Left lung (tissue), 14 donors: ENCODE measurements at places on chromosomes 16 and 17. TPM values are rescaled to one million over a fixed set of nuclear protein-coding genes. Genes with fewer than 3 reads are reported as not detected.
A peak's percentile ranks its signal among the peaks of the same experiment; 100 is the strongest.

The CLEC10A gene
- 3.6 TPM for polyA plus RNA-seq

The DNAAF8 gene
- 3.0 TPM for polyA plus RNA-seq

The PRR15L gene
- 34.7 TPM for polyA plus RNA-seq

The KCNAB3 gene
- 11.5 TPM for polyA plus RNA-seq

DNA sequence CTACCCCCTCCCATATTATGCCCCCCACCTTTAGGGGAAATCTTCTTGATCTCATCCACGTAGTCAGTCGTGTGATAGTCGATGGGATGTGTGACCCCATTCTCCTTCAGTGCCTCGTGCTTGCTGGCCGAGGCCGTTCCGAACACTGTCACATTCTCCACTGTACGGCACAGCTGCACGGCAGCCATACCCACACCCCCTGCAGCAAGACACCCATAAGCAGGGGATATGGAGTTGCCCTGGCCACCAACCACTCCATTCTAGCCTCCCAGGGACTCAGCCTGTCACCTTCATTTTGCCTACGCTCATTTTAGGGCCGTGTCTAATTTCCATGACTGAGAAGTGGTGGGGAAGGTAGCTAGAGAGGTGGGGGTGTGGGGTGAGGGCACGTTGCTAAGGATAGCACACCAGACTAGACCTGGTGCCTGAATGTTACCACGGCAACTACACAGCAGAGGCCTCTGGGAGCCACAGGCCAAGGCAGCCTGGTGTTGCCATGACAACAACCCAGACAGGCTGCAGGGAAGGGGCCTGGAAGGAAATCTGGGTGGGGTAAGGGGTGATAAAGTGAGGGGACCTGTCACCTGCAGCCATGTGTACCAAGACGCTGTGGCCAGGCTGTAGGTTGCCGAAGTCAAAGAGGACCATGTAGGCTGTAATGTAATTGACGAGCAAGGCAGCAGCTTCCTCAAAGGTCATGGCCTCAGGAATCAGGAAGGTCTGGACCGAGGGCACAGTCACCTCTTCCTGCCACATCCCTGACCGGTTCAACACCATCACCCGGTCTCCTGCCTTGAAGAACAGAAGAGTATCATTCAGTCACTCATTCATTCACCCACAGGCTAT is 4.0 kb downstream of the VAT1 start:
- no peak for DNase-seq

The CMTM4 gene
- 25.2 TPM for polyA plus RNA-seq

GRCh38 chr16:65116216-65116615 is 5.6 kb downstream of the CDH11 start:
- DNase-seq = no peak

DNA sequence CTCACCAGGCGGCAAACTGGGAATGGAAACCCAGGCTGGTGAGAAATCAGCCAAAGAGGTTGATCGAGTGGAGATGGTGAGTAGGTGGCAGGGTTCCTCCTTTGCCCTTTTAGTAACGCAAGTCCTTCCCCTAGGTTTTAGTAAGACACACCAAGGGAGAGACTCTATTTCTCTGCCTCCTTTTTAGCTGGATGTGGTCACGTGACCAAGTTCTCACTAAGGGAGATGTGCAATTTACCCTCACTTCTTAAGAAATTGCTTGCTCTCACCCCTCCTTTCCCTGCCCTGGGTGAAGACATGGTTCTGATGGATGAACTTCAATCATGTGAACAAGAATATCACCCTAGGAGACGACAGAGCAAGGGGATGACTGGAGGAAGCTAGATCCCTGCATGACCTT is 99.8 kb upstream of the FOXF1 start:
- DNase-seq = no peak

The SAMD14 gene
- 16.4 TPM for polyA plus RNA-seq

The P2RX5 gene
- 0.31 TPM for polyA plus RNA-seq

- no peak for DNase-seq
These were observed 221.5 kb upstream of the FOXF1 start for GRCh38 chr16:86288716-86289294.

DNA sequence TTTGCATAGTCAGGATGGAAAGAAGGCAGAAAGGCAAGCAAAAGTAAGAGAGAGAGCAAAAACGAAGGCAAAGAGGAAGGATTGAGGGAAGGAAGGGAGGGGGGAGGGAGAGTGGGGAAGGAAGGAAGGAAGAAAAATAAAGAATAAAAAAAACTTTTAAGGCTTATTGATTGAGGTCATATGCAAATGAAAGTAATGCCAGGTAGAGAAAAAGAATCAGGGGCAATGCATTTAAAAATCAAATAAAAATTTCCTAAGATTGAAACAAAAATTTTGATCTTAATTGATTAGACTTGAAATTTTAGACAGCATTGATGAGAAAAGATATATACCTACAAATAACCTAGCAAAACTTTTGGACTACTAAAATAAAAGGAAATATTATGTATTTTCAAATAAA is 153.9 kb upstream of the KIF2B start:
- DNase-seq = no peak

The MMP2 gene
- 601 TPM for polyA plus RNA-seq

DNA sequence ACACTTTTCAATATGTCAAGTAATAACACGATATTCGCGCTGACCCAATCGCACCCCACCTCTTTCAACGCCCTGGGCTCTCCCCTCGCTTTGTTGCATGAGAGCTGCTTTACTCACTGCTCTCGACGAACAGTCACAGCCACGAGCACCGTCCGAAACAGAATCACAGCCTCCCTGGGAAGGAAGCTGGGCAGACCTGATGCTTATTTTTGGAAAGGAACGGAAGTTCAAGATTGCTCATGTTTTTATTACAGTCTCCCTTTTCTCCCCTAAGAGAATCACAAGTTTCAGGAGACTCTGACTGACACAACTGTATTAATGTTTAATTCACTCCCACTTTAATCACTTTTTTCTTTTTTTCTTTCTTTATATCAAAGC is 67.8 kb downstream of the ANKRD11 start:
- DNase-seq = no peak

DNA sequence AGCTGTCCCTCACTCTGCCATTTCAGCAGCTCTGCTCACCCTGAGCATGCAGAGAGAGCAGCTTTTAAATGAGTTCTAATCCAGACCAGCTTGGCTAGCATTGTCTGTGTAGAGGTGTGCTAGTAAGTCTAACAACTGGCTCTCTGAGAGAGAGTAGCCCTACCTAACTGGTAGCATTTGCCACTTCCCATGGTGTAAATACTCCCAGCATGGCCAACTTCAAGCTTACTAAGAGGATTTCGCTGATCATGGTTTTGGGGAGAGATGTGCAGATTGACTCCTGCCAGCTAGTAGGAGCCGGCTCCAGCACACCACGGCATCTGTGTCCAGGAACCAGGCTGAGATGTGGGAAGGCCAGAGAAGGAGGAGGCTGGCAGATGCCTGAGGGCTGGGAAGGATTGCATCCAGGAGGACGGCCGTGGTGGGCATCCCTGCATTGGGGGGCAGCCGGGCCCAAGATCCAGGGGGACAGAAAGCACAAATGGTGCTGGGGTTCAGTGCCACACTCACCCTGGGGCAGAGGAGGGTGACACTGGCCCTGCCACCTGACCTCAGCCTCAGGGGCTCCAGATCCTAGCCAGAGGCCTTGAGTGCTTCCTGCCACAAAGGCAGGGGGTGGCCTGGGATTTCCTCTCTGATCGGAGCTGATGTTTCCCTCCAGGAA is 394.9 kb upstream of the TNRC6C start:
- DNase-seq = no peak

GRCh38 chr17:79557276-79558090 is 53.4 kb downstream of the RBFOX3 start:
- DNase-seq = no peak

The ITGAD gene
- 0.04 TPM for polyA plus RNA-seq

The TBC1D3C gene
- polyA plus RNA-seq = 0.21 TPM

The GRAP gene
- 15.3 TPM for polyA plus RNA-seq

- no peak for DNase-seq
These were observed 22.7 kb downstream of the MYO15B start for GRCh38 chr17:75610103-75610984.

DNA sequence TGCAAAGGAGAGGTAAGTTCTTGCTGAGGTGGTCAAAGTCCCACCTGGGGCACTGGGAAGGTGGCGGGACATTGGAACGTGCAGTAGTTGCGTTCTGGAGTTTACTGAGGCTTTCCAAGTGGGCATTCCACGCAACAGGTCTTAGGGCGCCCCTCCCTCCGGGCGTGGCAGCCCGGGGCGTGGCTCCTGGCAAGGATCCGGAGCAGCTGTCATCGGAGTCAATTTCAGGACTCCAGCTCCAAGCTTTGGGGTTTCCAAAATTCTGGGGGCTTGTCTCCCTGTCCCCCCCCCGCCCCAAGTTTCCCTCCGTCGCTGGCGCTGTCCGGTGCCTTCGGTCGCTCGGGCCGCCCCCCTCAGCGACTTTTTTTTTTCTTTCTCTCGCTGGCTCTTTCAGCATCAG is 43.1 kb upstream of the AMZ2 start:
- DNase-seq = peak; percentile 80

The SLC38A8 gene
- not detected for polyA plus RNA-seq

GRCh38 chr16:85166699-85167588 is 54.7 kb upstream of the CIBAR2 start:
- peak; percentile 51 for DNase-seq

- no peak for DNase-seq
These were observed 356.6 kb downstream of the KCNJ2 start for GRCh38 chr17:70525961-70526360.

The GLP2R gene
- polyA plus RNA-seq = 2.6 TPM

GRCh38 chr16:3321816-3322215 is 16.5 kb downstream of the ZNF75A start:
- no peak for DNase-seq

The GABARAP gene
- 526 TPM for polyA plus RNA-seq

The EPN3 gene
- polyA plus RNA-seq = 4.7 TPM

GRCh38 chr16:81539009-81539758 is 94.6 kb downstream of the CMIP start:
- no peak for DNase-seq

- DNase-seq = no peak
These were observed 29.9 kb downstream of the PIEZO1 start for GRCh38 chr16:88754912-88755744.

DNA sequence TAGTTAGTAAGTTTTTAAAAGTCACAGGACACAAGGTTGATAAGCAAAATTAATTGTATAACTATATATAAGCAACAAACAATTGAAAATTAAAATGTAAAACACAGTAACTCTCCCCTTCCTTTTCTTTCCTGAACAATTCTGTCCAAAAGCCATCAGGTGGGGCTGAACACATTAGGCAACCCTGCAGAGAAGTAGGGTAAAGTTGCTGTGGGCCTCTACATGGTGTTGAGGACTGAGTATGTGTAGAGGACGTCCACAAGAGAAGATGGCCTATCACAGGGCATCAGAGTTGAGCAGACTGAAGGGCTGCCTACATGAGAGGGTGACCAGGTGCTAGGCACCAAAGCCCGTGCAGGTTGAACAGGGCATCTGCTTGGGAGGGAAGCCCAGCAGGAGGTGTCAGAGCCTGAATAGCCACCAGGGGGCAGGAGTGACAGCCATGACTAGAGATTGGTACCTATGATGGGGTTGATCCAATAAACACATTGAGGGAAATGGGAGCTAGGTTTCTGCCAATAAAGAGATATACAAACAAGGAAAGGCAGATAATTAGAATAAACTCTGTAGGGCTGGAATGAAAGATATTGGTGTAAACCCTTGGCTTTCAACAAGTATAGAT is 415.1 kb downstream of the NPIPA8 start:
- DNase-seq = no peak

The PLA2G10 gene
- 0.70 TPM for polyA plus RNA-seq

The ASGR1 gene
- polyA plus RNA-seq = 12.7 TPM

The CSH2 gene
- 0.23 TPM for polyA plus RNA-seq

DNA sequence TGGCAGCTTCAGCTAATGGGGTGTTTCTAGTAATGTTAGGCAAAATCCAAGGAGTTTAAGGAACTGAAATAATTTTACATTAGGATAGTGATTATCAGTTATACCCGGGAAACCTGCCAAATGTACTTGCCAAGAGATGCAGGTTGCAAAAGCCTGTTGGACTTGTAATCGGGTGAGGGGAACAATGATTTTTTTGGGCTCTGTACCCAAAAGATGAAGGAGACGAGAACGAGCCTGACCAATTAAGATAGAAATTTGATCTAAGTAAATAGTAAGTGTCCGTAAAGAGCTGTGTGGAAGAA is 56.3 kb upstream of the ARL4D start:
- DNase-seq = no peak

The PPY gene
- polyA plus RNA-seq = 0.74 TPM

The FLYWCH1 gene
- polyA plus RNA-seq = 17.5 TPM

DNA sequence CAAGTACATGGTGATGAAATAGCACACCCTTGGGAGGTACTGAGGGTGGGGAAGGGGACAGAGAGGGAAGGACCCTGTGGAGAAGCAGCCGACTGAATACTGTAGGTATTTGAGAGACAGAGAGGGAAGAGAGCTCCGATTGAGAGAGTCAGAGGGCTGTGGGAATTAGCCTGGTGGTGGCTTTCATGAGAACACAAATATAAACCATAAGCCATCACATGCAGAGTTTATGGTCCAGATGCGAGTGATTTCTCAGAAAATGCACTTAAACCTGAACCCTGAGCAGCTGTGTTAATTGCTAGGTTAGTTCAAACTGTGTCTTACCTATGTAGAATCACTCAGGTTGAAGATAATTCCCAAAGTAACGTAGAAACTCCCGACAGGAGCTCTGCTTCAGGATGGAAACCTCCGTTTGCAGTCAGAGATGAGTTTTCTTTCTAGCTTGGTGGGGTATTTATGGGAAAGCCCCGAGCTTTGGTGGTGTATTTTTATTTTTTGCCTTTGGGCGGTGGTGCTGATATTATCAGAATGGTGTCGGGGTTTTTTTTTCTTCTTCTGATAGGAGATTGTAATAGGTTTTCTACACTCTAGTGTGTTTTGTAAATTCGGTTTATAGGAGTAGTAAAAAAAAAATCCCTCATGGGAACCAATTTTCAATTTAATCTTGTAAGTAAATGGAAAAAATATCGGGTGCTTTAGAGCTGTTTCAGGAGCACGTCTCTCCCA is 184.9 kb upstream of the CACNG5 start:
- no peak for DNase-seq

GRCh38 chr16:59848296-59848695 is 1114.2 kb upstream of the GOT2 start:
- DNase-seq = peak; percentile 76

The KRTAP2-1 gene
- polyA plus RNA-seq = not detected

DNA sequence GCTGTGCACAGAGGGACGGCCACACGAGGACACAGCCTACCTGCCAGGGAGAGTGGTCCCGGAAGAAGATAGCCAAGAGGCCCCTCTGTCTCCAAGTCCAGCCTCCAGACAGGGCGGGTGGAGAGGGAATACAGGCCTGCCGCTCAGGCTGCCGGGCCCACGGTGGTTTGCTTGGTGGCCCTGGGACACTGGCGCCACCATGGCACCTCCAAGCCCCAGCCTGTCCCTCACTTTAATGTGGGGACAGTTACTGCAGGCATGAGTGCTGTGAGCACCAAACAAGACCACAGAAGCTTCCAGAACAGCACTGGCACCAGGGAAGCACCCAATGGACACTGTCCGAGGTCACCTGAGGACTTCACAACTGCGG is 22.0 kb upstream of the CHMP6 start:
- DNase-seq = no peak

DNA sequence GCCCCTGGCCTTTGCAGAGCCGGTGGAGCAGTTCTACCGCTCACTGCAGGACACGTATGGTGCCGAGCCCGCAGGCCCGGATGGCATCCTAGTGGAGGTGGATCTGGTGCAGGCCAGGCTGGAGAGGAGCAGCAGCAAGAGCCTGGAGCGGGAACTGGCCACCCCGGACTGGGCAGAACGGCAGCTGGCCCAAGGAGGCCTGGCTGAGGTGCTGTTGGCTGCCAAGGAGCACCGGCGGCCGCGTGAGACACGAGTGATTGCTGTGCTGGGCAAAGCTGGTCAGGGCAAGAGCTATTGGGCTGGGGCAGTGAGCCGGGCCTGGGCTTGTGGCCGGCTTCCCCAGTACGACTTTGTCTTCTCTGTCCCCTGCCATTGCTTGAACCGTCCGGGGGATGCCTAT is 29.5 kb downstream of the CIITA start:
- DNase-seq = no peak
